ENCODE measurements at places on chromosomes 16 and 17.

GRCh38 chr17:73508931-73509605 is 135.2 kb downstream of the SDK2 start:
- no peak overlapping the region for H3K27ac ChIP-seq
- H3K4me3 ChIP-seq = no peak overlapping the region
- H3K36me3 ChIP-seq = no peaks in the 10 kb centered on the region
- no peak for DNase-seq
- no peaks in the 10 kb centered on the region for H3K4me1 ChIP-seq

DNA sequence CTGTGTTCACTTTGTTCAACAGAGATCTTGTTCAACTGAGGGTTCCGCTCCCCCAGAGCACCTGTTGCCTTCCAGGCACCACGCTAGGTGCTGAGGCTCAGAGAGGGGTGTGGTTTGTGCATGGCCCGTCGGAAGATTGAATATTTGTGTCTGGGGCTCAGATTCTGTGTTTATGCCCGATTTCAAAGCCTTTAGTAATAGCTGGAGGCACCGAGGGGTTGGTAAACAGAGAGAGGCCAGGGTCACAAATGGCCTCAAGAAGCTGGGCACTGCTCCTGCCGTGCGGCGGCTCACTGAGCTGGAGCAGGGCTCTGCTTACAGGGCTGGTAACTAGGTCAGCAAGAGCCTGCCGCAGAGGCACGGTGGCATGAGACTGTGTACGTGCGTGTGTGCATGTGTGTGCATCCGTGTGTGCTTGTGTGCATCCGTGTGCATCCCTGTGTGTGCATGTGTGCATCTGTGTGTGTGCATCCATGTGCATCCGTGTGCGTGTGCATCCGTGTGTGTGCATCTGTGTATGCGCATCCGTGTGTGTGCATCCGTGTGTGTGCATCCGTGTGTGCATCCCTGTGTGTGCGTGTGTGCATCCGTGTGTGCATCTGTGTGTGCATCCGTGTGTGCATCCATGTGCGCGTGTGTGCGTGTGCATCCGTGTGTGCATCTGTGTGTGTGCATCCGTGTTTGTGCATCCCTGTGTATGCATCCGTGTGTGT is 5.4 kb downstream of the ITGAE start:
- no peaks in the 10 kb centered on the region for H3K27me3 ChIP-seq
- H3K4me3 ChIP-seq = no peak overlapping the region
- H3K27ac ChIP-seq = peak overlapping the region; percentile 64

GRCh38 chr16:56630134-56630533 is 2.3 kb upstream of the MT1M start:
- H3K36me3 ChIP-seq = no peaks in the 10 kb centered on the region
- H3K27ac ChIP-seq = no peak overlapping the region
- no peaks in the 10 kb centered on the region for H3K4me1 ChIP-seq
- no peak overlapping the region for H3K4me3 ChIP-seq

DNA sequence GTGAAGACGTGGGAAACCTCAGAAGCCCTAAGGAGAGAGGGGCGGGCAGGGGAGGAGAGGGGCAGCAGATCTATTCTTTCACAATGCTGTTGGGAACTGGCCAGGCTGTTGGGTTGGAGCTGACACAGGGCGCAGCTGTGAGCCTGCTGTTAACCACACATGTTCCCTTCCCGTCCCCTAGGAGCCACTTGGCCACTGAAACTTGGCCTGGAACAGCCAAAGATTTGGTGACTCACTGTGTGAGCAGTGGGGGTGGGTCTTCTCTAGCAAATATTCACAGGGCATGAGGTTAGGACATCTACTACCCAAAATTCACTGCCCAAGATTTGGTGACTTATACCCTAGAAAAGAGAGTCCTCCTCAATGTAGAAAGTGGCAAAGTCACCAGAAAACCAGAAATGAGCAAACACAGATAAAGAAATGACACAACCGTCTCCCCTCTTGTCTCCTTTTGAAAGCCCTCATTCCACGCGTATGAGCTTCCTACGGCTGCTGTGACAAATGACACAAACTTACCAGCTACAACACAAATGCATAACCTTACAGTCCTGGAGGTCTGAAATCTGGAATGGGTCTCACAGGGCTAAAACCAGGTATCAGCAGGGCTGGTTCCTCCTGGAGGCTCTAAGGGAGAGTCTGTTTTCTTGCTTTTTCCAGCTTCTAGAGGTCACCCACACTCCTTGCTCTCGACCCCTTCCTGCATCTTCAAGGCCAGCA is 6.3 kb downstream of the TBC1D16 start:
- DNase-seq = no peak
- H3K4me1 ChIP-seq = no peaks in the 10 kb centered on the region
- H3K27ac ChIP-seq = no peak overlapping the region

- no peak for DNase-seq
- peaks cover 69% of the 10 kb centered on the region for H3K4me1 ChIP-seq
- H3K36me3 ChIP-seq = peaks cover 28% of the 10 kb centered on the region
- no peaks in the 10 kb centered on the region for H3K27me3 ChIP-seq
- peak overlapping the region; percentile 97 for H3K4me3 ChIP-seq
Measured at GRCh38 chr17:47830396-47831002, 842 bp downstream of the MRPL10 start.

- H3K27ac ChIP-seq = no peak overlapping the region
- H3K36me3 ChIP-seq = no peaks in the 10 kb centered on the region
- H3K4me3 ChIP-seq = no peak overlapping the region
- no peaks in the 10 kb centered on the region for H3K4me1 ChIP-seq
- H3K27me3 ChIP-seq = no peaks in the 10 kb centered on the region
- no peak for DNase-seq
Measured at GRCh38 chr17:73338050-73338521, 26.3 kb upstream of the CDC42EP4 start.

DNA sequence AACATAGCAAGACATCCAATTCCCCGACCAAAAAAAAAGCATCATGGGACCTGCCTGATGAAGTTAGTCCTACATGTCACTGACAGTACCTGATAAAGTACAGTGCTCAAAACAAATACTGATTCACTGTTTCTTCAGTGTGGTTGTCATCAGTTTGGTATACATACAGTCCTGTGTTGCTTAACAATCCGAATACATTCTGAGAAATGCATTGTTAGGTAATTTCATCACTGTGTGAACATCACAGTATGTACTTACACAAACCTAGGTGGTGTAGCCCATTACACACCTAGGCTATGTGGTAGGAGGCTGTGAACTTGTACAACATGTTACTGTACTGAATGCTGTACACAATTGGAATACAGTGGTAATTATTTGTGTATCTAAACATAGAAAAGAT is 19.0 kb upstream of the FA2H start:
- no peaks in the 10 kb centered on the region for H3K36me3 ChIP-seq
- no peak overlapping the region for H3K4me3 ChIP-seq
- H3K4me1 ChIP-seq = no peaks in the 10 kb centered on the region
- H3K27me3 ChIP-seq = no peaks in the 10 kb centered on the region
- DNase-seq = no peak

GRCh38 chr17:57537524-57538410 is 207.3 kb downstream of the CCDC182 start:
- H3K36me3 ChIP-seq = peaks cover 4% of the 10 kb centered on the region
- no peak overlapping the region for H3K4me3 ChIP-seq
- no peak overlapping the region for H3K27ac ChIP-seq

DNA sequence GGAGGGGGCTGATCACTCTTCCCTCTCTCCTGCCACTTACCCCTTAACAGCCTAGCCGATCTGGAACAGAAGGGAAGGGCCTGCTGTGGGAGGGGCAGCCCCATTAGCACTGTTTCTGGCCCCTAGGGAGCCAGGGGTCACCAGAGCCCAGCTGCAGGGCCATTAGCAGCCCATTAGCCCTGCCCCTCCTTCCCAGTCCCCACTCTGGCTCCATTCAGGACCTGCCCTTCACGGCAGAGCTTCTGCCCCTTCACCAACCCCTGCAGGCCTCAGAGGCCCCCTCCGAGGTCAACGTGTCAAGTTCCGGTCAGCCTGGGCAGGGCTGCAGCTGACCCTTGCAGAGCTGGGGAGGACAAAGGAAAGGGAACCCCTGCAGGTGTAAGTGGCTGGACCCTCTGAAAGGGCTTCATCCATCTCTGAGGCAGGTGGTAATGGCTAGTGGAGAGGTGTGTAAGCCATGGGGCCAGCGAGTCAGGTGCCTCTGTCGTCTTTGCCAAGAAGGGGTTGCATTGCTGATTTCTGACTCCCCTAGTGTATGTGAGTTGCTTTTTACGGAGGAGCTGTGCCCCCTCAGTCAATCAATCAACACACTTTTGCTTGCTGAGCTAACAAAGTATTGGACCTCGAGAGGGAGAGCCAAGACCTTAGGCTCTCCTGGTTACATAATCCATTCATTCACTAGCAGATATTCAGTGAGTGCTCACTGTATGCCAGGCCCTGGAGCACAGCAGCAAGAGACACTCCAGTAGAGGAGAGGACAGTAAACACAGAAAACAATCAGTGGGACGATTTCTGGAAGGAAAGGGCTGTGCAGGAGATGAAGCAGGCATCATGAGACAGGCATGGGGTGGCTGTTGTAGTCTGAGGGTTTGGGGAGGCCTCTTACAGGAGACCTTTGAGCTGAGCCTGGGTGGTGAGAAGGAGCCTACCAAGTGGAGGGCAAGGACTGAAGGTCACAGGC is 18.2 kb upstream of the KCNJ12 start:
- no peak overlapping the region for H3K4me3 ChIP-seq
- H3K27ac ChIP-seq = no peak overlapping the region
- H3K36me3 ChIP-seq = no peaks in the 10 kb centered on the region
- H3K4me1 ChIP-seq = no peaks in the 10 kb centered on the region
- H3K27me3 ChIP-seq = no peaks in the 10 kb centered on the region
